ENCODE measurements at places on chromosomes 5 and 9.

GRCh38 chr9:12730198-12730597, 37.0 kb downstream of the TYRP1 start:
- DNase-seq, result no peak

GRCh38 chr9:134505032-134505431, 136.6 kb upstream of the COL5A1 start:
- no peak for DNase-seq

- no peak for DNase-seq
Observed at GRCh38 chr9:136053757-136054142, 41.3 kb downstream of the NACC2 start.

DNA sequence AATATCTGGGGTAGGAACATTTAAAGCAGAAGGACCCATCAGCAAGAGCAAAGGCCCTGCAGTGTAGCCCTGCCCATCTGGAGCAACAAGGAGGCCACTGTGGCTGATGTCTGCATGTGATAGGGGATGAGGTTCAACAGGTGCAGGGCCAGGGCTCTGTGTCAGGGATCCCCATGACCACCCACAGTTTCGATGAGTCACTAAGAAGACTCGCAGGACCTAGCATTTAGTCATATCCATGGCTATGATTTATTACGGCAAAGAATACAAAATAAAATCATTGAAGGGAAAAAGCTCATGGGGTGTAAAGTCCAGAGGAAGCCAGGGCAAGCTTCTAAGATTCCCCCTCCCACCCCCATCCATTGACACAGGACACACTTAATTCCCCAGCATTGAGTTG, 188.6 kb downstream of the ADGRV1 start:
- no peak for DNase-seq

- DNase-seq, result no peak
Observed at GRCh38 chr9:131289301-131290035, at the start of gene PLPP7. TSS of gene PLPP7 (plus strand) at chr9:131289723. CDS start at chr9:131289998, 275 bp downstream.

GRCh38 chr5:55564721-55565120, 30.0 kb upstream of the PLPP1 start:
- no peak for DNase-seq

DNA sequence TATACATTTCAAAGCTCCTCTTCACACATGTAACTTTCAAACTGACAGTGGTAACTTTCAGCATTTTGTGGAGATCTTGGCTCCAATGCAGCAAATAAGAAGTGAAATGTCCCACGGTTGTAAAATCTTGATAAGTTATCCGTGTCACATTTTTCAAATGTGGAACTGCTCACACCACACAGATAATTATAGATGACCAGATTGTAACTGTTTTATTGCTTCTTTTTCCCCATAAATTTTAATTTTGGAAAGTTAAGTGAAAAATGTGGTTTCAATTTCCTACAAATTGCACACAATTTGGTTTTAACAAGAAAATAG, 347.1 kb downstream of the EBF1 start:
- DNase-seq, result no peak

DNA sequence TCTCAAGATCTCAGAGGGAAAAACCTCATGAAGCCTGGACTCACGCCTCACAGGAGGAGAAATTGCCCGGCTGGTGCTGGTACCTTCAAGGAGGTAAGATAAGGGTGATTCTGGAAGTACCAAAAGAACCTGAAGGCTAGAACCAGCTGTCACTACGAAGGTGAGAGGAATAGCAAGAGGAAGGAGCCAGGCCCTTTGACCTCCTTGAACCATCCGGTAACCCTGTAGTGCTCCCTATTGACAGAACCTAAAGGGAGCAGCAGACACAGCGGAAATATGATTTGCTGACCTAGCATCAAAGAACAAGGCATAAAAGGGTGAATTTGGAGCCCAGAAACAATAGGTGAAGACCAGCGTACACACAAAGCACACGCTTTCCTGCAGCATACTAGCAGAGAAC, 92.2 kb downstream of the DOCK8 start:
- peak; percentile 34 for DNase-seq

- DNase-seq, result no peak
Observed at GRCh38 chr5:36459176-36460135, 146.9 kb upstream of the SLC1A3 start.

DNA sequence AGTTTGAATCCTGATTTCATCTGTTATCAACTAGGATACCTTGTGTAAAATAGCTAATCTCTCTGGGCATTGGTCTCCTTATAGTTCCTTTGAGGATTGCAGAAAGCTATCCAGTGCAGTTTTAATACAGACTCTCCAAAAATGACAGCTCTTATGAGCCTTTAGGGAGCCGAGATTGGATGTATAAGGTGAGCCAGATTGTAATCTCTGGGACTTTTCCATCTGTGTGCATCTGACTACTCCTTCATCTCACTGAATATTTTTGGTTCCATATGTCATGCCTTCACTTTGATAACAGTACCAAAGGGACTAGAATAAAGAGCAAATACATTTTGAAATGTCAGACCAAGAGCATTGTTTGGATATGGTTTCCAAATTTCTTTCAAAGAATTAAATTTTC, 367.2 kb downstream of the TMEM232 start:
- DNase-seq, result no peak

DNA sequence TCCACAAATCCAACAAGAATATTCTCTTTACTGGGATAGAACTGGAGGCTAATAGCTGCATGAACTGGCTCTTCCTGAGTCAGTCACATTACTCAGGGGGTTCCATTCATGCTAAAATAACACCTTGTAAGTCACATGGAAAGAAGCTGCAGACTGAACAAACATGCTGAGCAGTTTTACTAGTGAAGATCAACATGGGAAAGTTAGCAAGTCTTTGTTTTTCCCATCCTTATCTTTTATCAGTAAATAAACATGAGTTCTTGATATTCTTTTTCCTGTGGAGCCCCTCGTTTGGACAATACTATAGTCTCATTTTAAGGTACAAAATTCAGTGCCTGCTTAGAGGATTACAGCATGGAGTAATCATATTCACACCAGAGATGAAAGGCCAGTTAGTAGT, 43.7 kb upstream of the TEK start:
- DNase-seq, result no peak

DNA sequence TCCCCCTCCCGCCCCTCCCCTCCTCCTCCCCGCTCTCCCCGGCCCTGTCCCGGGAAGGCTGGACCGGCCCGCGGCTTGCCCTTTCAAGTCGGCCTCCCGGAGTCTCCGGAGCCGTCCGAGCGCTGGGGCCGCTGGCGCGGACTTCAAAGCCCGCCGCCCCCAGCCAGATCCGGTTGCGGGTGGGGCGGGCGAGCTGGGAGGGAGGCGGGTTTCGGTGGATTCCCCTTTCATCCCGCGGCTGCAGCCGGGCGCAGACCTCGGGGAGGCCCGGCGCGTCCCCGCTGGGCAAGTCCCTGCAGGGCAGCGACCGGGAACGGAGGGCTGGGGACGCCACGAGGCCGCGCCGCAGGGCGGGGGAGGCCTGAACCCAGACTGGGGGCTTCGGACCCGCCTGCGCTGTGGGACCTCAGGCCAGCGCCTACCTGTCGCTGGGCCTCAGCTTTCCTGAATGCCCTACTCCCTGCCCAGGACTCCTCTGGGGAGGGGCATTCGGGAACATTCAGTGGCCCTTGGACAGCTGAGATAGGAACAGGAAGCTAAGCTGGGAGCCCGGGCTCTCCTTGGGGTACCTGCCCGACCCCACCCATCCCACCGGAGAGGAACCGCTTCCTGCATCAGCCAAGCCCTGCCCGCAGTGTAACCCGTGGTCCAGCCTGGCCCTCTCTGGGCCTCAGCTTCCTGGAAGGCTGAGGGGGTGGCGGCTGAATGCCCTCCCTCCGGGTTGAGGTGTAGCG, 23.4 kb downstream of the C9orf50 start:
- DNase-seq, result peak; percentile 38

GRCh38 chr9:118094387-118094786, 390.2 kb downstream of the TLR4 start:
- no peak for DNase-seq

GRCh38 chr5:132414634-132415378, 45.3 kb downstream of the SLC22A5 start:
- DNase-seq, result no peak

DNA sequence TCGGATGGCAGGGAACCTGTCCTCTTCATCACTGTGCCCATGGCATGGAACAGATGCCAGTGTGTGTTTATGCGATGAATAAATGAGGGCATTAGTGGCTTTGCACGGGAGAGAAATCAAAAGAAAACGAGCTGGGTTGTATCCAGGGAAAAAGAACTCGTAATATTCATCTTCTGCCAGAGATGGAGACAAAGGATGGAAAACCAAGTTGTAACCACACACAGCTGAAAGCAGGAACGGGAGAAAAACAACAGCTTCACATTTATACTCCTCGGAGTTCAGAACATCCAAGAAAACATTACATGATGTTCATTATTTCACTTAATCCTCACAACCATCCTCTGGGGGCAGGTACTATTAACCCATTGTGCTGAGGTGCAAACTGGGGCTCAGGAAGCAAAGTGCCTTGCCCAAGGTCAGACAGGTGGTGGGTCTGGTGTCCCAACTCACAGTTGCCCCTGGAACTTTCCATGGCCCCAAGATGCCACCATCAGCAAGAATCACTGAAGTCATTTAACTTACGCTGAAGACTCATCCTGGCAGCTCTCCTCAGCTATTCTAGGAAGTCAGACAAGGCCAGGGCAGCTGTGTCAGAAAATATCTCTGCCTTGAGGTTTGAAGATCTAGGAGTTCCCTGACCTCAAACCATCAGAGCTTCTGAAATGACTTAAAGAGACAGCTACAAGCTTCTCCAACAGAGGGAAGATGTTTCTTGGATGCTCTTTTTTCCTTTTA, 250.4 kb downstream of the NSG2 start:
- no peak for DNase-seq

DNA sequence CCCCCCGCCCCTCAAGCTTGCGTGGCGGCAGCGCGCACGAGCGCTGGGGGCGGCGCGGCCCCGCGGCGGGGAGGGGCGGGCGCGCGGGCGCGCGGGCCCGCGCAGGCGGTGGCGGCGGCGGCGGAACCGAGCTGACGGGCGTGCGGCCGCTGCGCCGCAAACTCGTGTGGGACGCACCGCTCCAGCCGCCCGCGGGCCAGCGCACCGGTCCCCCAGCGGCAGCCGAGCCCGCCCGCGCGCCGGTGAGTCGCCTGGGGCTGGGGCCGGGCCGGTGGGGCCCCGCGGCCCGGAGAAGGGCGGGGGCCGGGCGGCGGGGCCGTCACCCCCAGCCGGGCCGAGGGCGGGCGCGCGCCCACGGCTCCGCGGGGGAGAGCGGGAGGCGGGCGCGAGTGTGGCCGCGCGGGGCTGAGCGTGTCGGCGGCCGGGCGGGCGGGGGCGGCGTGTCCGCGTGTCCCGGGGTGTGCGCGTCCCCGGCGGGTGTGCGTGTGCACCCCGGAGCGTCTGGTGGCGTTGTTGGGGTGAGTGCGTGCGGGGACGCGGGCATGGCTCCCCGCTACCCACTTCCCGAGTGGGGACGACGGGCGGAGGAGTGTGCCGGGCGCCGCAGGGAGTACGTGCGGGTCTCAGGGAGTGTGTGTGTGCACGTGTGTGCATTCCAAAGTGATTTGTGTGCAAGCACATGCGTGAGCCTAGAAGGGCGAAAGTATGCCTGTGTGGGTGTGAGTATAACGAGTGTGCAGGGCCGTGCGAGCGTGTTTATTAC, at the start of gene NEK6:
TSS of gene NEK6 (plus strand) at position 106 of the 763 bp plus-strand sequence. CDS start 44,016 bp downstream, outside the sequence.
- DNase-seq, result no peak

GRCh38 chr5:39469176-39469575, 44.4 kb upstream of the DAB2 start:
- DNase-seq, result no peak

GRCh38 chr5:93566091-93566490, 14.9 kb downstream of the NR2F1-AS1 start:
- no peak for DNase-seq
